ENCODE measurements at places on chromosomes 7 and 10. TPM values are rescaled to one million over a fixed set of nuclear protein-coding genes. Genes with fewer than 3 reads are reported as not detected.

The TMEM178B gene
- 1.1 TPM for total RNA-seq

The HOXA2 gene
- 0.36 TPM for total RNA-seq

The UPK3B gene
- 0.88 TPM for total RNA-seq

The CCDC7 gene
- total RNA-seq: 25.6 TPM

The HPS6 gene
- total RNA-seq: 26.8 TPM

The RARRES2 gene
- 26.1 TPM for total RNA-seq

The THNSL1 gene
- 3.2 TPM for total RNA-seq

The CYP2C19 gene
- not detected for total RNA-seq

The PDLIM1 gene
- 25.0 TPM for total RNA-seq

The PIP gene
- total RNA-seq: not detected

The TMEM196 gene
- not detected for total RNA-seq

The FBXO24 gene
- total RNA-seq: under 0.01 TPM

The PALD1 gene
- total RNA-seq: 0.29 TPM

The PRF1 gene
- total RNA-seq: not detected

The ZNF107 gene
- total RNA-seq: 3.2 TPM

The RTKN2 gene
- total RNA-seq: 8.0 TPM

The MIOS gene
- total RNA-seq: 42.1 TPM

The MYL7 gene
- not detected for total RNA-seq

The GPR158 gene
- under 0.01 TPM for total RNA-seq

The VAX1 gene
- total RNA-seq: not detected

The CYP2E1 gene
- 1.8 TPM for total RNA-seq

The TCF7L2 gene
- 10.6 TPM for total RNA-seq

The PDCD4 gene
- total RNA-seq: 73.8 TPM

The SPDYE1 gene
- total RNA-seq: not detected

The HGF gene
- total RNA-seq: 41.3 TPM

The RASA4B gene
- total RNA-seq: 3.3 TPM

The ZNF804B gene
- total RNA-seq: not detected

The ASIC3 gene
- total RNA-seq: 0.29 TPM

The KAZALD1 gene
- total RNA-seq: 30.1 TPM

The CCAR1 gene
- 49.2 TPM for total RNA-seq

The UBTD1 gene
- total RNA-seq: 32.7 TPM

The OR2A42 gene
- not detected for total RNA-seq

The IDI2 gene
- total RNA-seq: not detected

The TDRD1 gene
- total RNA-seq: 0.59 TPM

The LAMB1 gene
- total RNA-seq: 410 TPM

The CUZD1 gene
- total RNA-seq: 0.59 TPM

The DGKB gene
- total RNA-seq: 0.88 TPM

The ARPC1B gene
- 273 TPM for total RNA-seq

The CRTAC1 gene
- not detected for total RNA-seq

The EBLN1 gene
- not detected for total RNA-seq

The SPDYE16 gene
- 0.36 TPM for total RNA-seq

The SRPK2 gene
- 81.0 TPM for total RNA-seq

The ENO4 gene
- total RNA-seq: 0.29 TPM

The RNF148 gene
- 1.2 TPM for total RNA-seq

The PLA2G12B gene
- not detected for total RNA-seq

The ELAPOR2 gene
- 4.0 TPM for total RNA-seq
